ENCODE measurements at places on chromosomes 1 and 21.

DNA sequence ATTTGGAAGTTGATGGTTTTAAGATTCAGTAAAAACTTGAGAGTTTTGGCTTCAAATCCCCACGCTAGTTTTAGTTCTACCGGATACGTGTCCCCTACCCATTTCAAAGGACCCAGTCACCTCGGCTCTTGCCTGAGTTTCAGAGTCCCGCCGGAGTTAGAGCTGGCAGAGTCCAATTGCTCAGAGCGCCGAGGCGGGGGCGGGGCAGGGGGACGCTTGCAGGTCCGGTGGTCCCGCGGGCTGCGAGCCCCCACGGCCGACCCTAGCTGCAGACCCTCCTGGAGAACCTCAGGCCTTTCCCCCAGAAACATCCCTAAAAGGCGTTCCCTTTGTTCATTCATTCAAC is 765 bp upstream of the VPS45 start:
- DNase-seq: peak; percentile 94

- peak; percentile 24 for DNase-seq
These were observed 1.1 kb downstream of the WNT3A start for GRCh38 chr1:228007801-228008341.

- DNase-seq: no peak
These were observed 137.6 kb upstream of the SGIP1 start for GRCh38 chr1:66396212-66396890.

GRCh38 chr1:109619576-109620400 is at the start of the genes AMPD2 and GNAT2:
Gene AMPD2 (plus strand): TSS chr1:109619837. CDS start chr1:109621176, 1,339 bp downstream.
Gene GNAT2 (minus strand): TSS chr1:109619616. CDS start chr1:109612870, 6,746 bp downstream.
- DNase-seq: peak; percentile 81

DNA sequence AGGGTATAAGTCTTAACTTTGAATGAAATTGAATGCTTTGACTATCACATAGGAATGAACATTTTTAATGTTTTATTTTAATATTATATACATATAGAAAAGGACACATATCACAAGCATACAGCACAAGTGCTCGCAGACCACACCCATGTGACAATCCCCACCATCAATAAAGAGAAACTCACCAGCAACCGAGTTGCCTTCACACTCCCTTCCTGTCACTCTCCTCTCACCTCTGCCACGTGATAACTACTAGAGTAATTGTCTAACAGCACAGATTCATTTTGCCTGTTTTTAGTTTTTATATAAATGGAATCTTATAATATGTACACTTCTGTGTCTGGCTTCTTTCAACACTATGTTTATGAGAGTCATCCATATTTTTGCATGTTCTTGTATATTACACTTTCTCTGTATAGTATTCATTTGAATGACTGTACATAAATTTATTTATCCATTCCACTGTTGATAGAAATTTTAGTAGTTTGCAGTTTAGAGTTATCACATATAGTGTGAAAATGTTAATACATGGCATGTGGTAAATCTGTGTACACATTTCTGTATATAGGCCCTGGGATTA is 304.9 kb upstream of the DUSP10 start:
- DNase-seq: no peak

- no peak for DNase-seq
These were observed 122.1 kb upstream of the IFFO2 start for GRCh38 chr1:19078536-19078935.

DNA sequence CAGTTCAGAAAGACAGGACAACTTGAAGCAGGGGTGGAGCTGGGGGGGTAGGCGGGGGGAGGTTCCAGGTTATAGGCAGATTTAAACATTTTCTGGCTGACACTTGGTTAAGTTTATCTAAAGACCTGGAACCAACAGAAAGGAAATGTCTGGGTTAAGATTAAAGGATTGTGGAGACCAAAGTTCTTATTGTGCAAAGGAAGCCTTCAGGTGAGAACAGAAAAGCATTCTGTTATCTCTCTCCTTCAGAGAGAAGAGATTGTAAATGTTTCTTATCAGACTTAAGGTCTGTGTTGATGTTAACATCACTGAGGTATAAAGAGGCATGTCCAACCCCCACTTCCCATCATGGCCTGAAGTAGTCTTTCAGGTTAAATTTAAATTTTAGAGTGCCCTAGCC is 3.7 kb upstream of the ACADM start:
- no peak for DNase-seq

DNA sequence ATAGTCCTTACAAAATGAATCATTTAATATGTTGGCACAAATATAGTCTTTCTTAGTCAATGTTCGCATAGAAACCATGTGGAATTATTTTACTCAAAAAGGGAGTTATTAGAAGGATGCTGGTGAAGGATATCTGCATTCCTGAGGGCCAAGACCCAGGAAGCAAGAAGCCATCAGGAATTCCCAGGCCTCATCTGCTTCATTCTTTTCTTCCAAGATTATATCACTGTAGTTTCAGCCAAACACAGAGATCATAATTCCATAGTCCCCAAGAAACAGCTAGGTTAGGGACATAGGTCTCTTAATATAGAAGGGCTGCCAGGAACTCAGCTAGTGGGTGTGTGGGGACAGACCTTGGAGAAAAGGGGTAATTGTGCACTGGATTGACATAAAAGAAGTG is 28.6 kb upstream of the DISC1 start:
- no peak for DNase-seq

DNA sequence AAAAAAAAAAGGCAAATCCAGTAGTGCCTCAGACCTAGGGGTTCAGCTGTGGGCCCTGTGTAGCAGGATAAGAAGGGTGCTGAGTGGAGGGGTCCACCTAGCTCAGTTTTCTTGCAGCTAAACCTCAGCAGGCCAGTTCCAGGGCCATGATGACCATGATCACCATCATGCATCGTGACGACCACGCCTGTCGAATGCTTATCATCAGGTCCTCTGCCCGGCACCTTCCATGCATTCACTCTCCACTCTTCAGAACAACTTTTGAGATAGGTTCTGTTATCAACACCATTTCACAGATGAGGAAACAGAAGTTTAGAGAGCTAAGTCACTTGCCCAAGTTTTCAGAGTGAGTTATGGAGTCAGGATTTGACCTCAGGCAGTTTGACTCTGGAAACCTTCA is 54.9 kb downstream of the ACBD3 start:
- no peak for DNase-seq

- DNase-seq: no peak
These were observed 85.3 kb downstream of the PLXNA2 start for GRCh38 chr1:208158640-208159554.

DNA sequence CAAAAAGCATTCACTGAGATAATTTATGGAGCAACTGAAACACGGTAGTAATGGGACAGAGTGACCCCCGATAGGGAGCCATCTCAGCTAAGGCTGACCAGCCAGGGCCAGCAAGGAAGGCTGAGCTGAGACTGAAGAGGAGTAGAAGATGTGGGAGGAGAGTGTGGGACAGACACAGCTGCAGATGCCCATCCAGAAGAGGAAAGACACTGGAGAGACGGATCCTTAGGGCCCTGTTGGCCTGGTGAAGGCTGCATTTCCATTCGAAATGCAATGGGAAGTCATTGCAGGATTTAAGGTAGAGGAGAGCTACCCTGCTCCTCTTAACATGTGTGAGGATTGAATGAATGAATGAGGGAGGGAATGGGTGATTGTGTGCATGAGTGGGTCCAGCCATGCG is 44.0 kb upstream of the LRP8 start:
- no peak for DNase-seq

DNA sequence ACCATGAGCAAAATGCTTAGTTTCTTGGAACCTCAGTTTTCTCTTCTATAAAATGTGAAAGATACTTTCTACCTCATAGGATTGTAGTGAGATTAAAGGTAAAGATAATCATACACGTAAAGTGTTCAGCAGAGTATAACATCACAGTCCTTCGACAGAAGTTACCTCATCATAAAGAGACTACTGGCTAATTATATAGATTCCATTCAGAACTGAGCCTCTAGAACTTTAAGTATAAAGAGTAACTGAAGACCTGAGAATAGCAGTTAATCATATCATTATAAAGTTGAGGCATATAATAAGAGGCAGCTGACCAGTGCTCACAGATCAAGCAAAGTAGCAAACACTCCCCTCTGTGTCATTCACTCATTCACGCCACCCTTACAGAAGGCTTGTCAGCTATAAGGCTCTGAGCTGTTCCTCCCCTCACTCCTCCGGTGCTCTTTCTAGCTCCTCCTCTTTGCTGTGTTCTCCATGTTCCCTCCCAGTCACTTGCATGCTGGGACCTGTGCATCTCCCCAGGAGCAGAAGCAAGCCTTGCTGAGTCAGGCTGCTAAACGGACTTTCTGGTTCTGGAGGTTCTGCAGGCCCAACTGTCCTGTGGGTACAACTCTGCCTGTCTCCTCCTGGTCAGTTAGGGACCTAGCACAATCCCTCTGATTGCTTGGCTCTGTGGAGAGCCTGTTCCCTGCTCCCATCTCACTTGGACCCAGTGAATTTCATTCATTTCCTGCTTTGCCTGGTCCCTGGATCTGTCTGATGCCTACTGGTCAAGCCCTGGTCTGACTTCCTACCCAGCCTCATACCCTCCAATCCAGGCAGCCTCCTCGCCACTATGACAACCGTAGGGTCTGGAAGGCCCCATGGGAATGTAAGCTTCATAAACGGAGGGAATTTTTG is 28.3 kb upstream of the LY9 start:
- no peak for DNase-seq

DNA sequence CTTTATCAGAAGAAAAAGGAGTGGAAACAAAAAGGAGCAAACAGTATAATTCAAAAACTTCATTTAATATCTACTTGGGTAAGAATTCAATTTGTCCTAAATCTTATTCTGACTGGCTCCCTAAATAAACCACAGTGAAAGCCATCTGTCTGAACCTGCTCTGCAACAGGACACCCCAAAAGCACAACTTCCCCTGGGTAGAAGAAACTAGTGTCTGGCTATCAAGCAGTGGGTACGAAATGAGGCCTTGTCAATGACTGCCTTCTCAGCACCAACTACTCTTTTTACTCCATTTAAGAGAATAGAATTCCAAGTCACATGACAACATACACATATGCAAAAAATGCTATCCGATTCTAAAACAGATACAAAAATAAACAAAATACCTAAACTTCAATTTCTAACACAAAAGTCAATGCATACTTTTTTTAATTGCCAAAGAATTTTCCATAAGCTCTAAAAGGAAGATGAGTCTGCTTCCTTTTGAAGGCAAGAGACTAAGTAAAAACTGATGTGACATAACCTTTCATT is 206.8 kb downstream of the SLC45A1 start:
- no peak for DNase-seq

- DNase-seq: no peak
These were observed at the start of gene DLGAP3 for GRCh38 chr1:34929497-34929852. Gene DLGAP3 (minus strand): TSS chr1:34929650. CDS start chr1:34905383, 24,267 bp downstream.

DNA sequence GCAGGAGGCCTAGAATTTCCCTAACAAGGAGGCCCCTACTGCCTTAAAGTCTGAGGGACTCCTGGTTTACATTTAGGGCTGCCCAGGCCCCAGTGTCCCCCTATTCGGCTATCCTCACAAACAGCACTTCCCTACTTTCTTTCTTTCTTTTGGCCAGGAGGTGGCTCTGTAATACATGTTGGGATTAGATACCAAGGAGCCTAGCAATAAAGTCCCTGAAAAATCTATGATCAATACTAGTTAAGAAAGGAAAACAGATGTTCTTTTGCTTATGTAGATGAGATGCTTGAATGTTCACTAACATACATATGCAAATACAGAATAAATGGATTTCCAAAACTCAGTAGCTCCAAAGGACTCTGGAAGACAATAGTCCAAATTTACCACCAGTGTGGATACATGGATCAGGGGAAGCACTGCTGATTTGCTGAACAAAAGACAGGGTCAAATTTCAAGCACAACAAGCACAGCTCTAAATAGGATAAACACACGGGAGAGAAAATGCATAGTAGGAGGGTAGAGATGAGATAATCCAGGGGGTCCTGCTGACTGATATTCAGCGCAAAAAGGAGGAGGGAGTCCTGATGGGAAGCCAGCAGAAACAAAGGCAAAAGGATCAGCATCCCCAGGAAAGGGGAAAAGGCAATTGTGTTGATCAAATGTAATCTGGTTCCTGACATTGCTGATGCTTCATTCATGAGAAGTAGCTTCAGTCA is 240.0 kb downstream of the NUF2 start:
- DNase-seq: peak; percentile 34

- peak; percentile 89 for DNase-seq
These were observed 4.0 kb downstream of the GLMP start for GRCh38 chr1:156291226-156292061.

DNA sequence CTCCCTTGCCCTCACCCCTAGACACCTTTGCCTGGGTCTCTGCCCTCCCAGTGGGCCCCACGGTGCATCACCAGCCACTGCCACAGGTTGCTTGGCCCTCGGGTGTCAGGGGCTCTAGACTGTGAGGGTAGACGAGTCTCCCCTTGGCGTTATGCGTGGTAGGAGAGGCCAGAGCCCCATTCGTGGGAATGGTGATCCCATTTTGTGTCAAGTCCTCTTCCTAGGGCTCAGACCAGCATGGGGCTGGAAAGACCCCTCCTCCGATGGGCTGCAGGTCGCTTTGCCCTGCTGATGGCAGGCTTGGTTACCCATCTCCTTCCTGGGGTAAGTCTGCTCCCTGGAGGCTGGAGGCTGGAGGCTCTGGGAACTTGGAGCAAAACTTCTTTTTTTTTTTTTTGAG is 42.4 kb downstream of the SLC30A1 start:
- DNase-seq: no peak

DNA sequence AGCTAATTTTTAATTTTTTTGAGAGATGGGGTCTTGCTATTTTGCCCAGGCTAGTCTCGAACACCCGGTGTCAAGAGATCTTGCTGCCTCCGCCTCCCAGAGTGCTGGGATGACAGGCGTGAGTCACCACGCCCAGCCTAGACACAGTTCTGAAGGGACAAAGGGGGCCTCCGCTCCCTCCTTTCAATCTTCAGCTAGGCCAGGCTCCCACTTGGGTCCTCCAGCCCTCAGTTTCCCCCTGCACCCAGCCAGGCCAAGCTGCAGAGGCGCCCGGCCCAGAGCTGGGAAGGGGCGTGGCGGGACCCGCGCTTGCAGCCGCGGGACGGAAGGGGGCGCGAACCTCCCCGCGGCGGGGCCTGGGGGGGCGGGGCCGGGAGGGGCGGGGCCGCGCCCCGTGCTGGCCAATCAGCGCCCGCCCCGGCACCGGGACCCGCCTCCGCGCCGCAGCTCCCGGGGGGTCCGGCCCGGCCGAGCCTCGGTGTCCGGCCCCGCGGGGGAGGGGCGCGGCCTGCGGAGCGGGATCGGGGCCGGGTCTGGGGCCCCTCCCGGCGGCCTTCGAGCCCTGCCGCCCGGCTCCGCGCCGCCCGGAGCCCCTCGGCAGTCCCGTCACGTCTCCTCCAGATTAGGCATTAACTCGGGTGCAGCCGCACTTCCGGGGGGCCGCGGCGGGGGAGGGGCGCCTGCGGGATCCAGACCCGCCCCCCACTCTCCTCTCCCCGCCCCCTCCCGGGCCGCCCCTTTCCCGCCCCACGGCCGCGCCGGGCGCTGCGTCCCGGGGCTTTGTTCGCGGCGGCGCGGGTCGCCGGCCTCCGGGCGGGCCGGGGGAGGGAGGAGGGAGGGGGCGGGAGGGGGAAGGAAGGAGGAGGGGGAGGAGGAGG is 559 bp upstream of the AGRN start:
- DNase-seq: peak; percentile 86

DNA sequence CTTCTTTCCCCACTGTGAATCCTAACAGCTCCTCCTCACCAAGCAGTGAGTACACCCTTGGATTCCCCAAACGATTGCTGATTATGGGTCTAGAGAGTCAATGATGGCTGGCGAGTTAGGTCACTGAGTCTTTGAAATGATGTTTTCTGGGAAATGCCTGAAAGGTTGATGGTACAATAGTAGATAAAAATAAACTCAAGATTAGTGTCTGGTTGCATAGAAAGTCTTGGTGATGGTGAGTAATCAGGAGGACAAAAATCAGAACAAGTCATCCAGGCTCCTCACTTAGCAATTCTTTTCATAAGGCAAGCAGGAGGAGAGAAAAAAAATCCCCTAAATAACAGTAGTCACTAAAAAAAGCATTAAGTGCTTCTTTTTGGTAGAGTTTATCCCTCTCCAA is 22.6 kb downstream of the HLX start:
- no peak for DNase-seq

GRCh38 chr1:30666756-30667273 is 56.6 kb downstream of the MATN1 start:
- DNase-seq: peak; percentile 58

Measured in retina (tissue), 1 donor.